ENCODE measurements at places on chromosomes 12 and 14.

DNA sequence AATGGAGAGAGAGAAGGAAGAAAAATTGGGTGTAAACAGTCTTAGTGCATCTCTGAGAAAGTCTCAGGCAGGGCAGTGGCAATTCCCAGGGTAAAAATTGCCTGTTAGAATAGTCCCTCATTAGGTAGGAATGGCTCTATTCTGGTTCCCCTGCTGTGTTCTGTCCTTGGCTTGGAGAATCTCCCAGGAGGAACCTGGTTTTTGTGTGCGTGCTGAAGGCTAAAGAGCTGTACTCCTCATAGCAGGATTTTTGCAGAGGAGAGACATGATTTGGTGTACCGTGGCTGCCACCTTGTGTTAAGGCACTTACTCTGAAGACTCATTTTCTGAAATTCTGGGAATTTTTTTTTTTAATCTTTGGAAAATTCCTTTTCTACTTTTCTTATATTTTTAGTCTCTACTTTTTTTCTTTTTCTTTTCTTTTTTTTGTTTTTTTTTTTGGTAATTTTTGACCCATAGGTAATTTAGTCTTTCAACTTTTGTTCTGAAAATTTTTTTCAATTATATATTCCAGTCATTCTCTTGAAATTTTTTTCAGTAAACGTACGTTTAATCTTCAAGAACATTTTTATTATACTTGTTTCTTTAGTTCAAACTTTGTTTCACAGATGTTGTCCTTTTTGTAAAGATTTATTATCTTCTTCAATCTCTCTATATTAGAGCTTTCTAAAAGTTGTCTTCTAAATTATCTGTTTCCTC lies 63.8 kb downstream of the FBXO33 start:
- DNase-seq, result peak; percentile 63

DNA sequence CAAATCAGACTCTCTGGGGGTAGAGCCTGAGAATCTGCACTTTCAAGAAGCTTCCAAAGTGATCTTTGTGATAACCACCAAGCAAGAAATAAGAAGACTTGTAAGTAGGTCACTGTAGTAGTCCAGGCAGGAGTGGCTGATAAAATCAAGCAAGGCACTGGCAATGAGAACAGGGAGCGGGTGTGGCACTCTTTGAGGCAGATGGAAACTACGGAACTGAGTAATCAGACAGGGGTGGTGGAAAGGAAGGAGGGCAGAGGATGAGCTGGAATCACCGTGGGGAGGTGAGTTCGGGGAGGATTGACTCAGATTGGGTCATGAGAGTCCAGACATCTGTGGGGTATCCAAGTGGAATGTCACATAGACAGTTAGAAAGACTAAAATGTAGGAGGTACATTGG lies 44.4 kb upstream of the PLXNC1 start:
- DNase-seq, result no peak

GRCh38 chr14:90732718-90733117 lies 83.5 kb downstream of the TTC7B start:
- no peak for DNase-seq

- DNase-seq, result no peak
Observed at GRCh38 chr12:130218682-130219081, 56.4 kb downstream of the FZD10 start.

GRCh38 chr12:68406134-68406576 lies 74.0 kb upstream of the MDM1 start:
- no peak for DNase-seq

GRCh38 chr12:12990700-12991468 lies 9.2 kb downstream of the HEBP1 start:
- DNase-seq, result no peak

DNA sequence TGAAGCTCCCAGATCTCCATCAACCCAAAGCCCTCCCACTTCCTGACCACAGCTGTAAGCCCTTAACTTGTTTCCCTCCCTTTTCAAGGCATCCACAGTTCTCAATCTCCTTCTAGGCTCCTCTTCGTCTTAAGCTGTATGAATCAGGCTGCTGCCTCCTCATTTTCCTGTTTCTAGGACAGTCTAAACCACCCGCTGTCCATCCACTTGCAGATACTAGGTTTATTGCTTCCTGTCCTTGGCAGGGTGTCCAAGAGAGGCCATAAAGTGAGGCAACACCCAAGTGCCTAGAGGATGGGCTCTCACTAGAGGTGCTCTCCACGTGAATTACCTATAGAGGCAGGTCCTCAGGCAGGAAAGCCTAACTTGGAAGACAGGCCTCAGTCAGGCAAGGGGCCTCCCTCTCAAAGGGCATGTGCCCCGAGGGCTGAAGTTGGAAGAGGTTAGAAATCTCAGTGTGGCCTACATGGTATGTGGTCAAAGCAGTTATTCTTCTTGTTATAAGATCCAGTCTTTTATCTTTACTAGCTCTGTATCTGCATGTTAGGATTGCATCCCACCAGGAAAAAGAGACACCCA lies 8.8 kb upstream of the TMEM106C start:
- no peak for DNase-seq
